NT2/D1 (cell line): ENCODE measurements at places on chromosomes 7 and 10.
A peak's percentile ranks its signal among the peaks of the same experiment; 100 is the strongest.

- DNase-seq: no peak
Observed at GRCh38 chr10:35225204-35225603, 98.6 kb downstream of the CREM start.

- DNase-seq: no peak
Observed at GRCh38 chr10:108411894-108412293, 1247.4 kb upstream of the SORCS1 start.

DNA sequence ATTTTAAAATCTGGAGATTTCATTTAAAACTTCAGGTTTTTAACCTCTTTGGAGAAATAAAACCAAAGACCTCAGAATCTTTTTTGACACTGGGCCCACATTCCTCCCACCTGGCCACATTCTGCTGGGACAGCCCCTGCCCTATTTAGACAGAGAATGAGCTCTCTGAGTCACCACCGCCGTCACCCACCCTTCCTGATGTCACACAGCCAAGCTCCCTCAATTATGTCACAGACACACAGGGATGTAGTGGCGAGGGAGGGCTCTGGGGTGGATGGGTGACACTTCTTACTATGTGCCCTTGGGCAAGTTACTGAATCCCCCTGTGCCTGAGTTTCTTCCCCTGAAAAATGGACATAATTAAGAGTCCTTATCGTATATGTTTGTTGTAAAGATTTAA lies 162.6 kb downstream of the RAB11FIP2 start:
- DNase-seq: no peak

GRCh38 chr10:31749981-31750840 lies 178.4 kb downstream of the ARHGAP12 start:
- no peak for DNase-seq

GRCh38 chr10:21584834-21585530 lies 51.0 kb downstream of the MLLT10 start:
- no peak for DNase-seq

DNA sequence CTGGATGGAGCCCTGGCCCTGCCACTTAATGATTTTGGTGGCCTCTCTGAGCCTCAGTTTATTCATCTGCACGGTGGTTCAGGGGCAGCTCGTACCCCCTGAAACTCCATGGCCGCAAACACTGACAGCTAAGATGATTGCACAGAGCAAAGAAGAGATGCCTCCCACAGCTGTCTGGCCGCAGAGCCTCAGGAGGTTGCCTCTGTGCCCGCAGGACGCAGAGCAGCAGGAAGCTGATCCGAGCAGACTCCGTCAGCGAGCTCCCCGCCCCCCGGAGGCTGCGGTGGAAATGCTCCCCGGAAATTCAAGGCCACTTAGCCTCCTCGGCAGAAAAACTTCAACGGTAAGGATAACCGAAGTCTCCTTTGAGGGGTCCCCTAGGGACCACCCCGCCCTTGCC lies 30.2 kb upstream of the C10orf53 start:
- no peak for DNase-seq

- no peak for DNase-seq
Observed at GRCh38 chr10:77430530-77430929, 207.1 kb downstream of the KCNMA1 start.

DNA sequence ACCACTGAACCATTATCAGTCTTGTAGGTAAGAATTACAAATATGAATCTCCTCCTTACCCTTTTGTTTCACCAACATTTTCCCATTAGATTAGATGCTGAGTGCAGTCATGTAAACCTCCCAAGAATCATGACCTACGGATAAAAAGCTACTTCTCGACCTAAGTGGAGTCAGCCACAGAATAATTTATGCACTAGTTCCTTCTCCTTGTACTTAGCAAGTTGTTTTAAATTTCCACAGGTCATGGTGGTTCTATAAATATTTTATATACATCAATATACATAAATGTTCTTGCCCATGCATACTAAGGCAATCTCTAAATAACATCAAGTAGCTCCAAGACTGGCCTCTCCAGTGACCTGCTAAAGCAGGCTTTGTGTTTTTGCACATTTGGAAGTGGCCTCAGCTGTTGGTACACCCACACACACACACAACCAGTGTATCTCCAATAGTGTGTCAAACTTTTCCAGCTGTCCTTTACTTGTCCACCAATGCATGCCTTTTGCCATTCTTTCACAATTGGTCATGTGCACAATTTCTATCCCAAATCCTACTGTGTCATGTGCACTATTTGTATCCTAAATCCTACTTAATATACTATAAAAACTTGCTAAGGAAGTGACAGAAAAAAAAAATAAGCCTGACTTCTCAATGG lies 21.5 kb downstream of the LMOD2 start:
- DNase-seq: no peak

- DNase-seq: no peak
Observed at GRCh38 chr7:117564080-117564479, 84.3 kb downstream of the CFTR start.

- DNase-seq: peak; percentile 40
Observed at GRCh38 chr10:132637477-132638129, 100.0 kb downstream of the INPP5A start.

DNA sequence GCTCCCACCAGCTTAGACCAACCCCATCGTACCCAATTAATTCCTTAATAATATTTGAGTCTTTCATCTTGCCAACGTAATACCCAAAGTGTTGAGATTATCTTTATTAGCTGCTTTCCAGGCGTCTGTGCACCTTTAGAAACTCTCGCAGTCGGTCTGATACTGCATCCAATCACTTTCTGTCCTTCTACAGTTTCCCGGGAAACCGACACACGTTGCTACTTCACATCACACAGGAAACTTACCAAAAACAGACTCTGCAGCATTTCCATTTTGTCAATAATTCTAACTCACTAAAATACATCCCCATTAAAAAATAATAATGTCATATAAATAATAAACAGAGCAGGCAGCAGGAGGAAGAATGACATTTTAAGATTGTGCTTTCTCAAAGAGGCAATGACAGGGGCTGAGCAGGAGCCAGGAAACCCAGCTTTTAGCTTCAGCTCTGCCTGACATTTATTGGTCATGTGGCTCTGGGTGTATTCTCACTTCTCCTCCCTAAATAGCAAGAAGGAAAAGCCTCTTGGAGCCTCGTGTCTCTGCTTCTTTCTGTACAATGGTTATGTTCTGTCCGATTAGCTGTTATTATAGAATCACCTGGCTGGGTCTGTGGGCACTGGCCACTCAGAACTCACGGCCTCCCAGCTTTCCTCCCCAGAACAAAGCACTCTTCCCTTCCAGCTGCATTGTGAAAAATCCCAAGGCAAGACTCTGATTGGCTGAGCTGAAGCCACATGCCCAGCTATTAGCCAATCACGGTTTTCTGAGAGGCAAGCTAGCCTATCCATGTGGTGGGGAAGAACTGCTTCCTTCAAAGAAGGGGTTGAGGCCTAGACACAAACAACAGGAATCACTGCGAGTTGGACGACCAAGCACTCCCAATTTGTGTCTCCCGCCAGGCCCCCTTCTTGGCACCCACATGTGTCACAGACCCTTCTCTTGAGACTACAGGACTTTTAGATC lies 424.7 kb upstream of the FOXK1 start:
- DNase-seq: no peak
